Stomach (tissue), 19 donors: ENCODE measurements at places on chromosomes 12 and 14. TPM values are rescaled to one million over a fixed set of nuclear protein-coding genes. Genes with fewer than 3 reads are reported as not detected.

DNA sequence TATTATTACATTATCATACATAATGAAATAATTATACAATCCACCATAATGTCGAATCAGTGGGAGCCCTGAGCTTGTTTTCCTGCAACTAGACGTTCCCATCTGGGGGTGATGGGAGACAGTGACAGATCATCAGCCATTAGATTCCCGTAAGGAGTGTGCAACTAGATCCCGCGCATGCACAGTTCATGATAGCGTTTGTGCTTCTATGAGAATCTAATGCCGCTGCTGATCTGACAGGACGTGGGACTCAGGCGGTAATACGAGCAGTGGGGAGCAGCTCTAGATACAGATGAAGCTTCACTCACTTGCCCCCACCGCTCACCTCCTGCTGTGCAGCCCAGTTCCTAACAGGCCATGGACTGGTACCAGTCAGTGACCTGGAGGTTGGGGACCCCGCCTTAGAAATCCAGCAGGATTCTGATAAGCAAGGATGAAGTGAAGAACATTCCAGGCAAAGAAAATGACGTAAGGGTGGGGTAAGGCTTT, 204.6 kb downstream of the ETV6 start:
- H3K4me1 ChIP-seq, result peaks cover 24% of the 10 kb centered on the region
- no peak for DNase-seq
- no peaks in the 10 kb centered on the region for H3K27me3 ChIP-seq

GRCh38 chr12:74751441-74751840, 213.8 kb downstream of the ATXN7L3B start:
- H3K27me3 ChIP-seq, result no peaks in the 10 kb centered on the region
- H3K36me3 ChIP-seq, result no peaks in the 10 kb centered on the region
- no peak overlapping the region for H3K4me3 ChIP-seq
- no peaks in the 10 kb centered on the region for H3K4me1 ChIP-seq

TOMM20L gene
- not detected for total RNA-seq

DNA sequence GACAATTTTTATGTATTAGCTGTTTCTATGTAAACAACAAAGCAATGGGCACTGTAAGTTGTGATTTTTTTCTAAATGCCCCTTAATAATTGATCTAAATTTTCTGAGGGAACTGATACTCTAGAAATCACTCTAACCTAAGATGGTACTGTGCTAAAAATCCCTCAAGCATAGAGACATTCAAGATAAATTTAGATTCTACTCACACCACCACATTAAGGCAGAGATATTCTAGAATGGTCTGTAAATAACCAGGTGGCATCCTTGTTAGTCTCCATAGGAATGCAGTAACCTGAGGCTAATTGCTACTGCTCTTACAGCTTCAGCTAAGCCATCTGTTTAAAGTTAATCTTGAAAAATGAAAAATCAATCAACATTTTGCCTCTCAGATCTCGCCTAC, 87.3 kb downstream of the SLC41A2 start:
- no peak for DNase-seq
- H3K27me3 ChIP-seq, result no peaks in the 10 kb centered on the region
- no peaks in the 10 kb centered on the region for H3K36me3 ChIP-seq
- no peak overlapping the region for H3K4me3 ChIP-seq

DNA sequence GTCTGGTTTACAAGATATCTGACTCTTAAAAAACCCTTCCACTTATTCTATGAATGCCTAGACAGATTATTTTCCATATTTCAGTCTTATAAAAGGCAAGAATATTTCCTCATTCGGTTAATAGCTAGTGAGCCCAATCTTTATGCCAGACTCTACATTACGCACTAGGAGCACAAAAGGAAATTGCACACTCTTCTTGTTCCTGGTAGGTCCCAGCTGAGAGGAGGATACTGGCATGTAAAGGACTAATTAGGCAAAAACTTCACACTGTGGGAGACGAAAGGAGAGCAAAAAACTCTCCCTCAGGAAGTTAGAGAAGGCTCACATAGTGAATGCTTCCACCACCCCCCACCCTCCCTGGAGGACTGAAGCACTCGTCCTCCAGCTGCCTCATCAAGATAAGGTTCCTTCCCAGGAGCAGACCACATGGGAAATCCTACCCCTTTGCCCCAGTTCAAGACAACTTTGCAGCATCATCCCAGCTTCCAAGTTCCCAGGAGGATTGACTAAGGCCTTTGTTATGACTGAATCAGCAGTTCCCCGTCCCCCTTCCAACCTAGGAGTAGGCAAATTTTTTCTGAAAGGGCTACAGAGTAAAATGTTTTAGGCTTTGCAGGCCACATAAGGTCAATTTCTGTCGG, 14.5 kb downstream of the CAPZA3 start:
- DNase-seq, result peak; percentile 30
- no peaks in the 10 kb centered on the region for H3K36me3 ChIP-seq
- no peaks in the 10 kb centered on the region for H3K27me3 ChIP-seq
- H3K27ac ChIP-seq, result no peak overlapping the region
- peaks cover 12% of the 10 kb centered on the region for H3K4me1 ChIP-seq

RDH5 gene
- total RNA-seq, result 4.0 TPM

DNA sequence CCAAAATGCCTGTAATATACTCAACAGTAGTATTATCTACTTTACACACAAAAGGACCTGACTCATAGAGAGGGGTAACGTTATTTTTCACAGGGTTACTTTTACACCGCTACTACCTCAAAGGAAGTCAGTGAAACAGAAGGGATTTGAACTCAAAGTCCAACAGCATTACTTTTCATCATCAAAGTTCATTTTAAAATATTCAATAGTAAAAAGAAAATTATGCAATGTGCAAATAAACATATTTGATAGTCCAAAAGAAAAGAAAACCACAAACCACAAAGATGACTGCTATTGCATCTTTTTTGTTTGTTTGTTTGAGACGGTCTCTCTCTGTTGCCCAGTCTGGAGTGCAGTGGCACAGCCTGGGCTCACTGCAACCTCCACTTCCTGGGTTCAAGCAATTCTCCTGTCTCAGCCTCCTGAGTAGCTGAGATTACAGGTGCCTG, 15.5 kb downstream of the KIF21A start:
- no peaks in the 10 kb centered on the region for H3K36me3 ChIP-seq
- no peak for DNase-seq
- no peak overlapping the region for H3K4me3 ChIP-seq
- no peaks in the 10 kb centered on the region for H3K4me1 ChIP-seq
- no peak overlapping the region for H3K27ac ChIP-seq
- no peaks in the 10 kb centered on the region for H3K27me3 ChIP-seq

DNA sequence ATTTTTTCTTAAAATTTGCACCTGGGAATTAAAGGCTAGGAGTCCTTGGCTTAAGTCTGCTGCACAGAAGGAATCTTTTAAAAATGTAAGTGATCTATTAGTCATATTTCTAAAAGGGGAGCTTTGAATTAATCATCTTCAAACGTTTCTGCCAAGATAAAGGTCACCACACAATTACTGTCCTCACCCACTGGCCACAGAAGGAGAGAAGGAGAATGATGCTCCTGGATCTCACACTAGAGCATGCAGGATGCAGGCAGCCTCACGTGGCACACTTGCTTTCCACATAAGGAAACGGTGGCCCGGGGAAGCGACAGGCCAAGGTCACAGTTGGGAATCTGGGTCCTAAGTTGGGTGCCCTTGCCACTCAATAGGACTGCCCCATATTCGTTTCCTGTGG, 16.9 kb downstream of the PLEKHG7 start:
- H3K27ac ChIP-seq, result no peak overlapping the region
- H3K36me3 ChIP-seq, result no peaks in the 10 kb centered on the region
- no peak overlapping the region for H3K4me3 ChIP-seq
- H3K4me1 ChIP-seq, result no peaks in the 10 kb centered on the region

- no peak overlapping the region for H3K27ac ChIP-seq
- H3K27me3 ChIP-seq, result no peaks in the 10 kb centered on the region
- DNase-seq, result peak; percentile 20
- H3K4me3 ChIP-seq, result no peak overlapping the region
Measured at GRCh38 chr12:102249079-102249841, 51.6 kb upstream of the PMCH start.

ARHGAP9 gene
- total RNA-seq, result 2.3 TPM

ANO6 gene
- 52.5 TPM for total RNA-seq

DNA sequence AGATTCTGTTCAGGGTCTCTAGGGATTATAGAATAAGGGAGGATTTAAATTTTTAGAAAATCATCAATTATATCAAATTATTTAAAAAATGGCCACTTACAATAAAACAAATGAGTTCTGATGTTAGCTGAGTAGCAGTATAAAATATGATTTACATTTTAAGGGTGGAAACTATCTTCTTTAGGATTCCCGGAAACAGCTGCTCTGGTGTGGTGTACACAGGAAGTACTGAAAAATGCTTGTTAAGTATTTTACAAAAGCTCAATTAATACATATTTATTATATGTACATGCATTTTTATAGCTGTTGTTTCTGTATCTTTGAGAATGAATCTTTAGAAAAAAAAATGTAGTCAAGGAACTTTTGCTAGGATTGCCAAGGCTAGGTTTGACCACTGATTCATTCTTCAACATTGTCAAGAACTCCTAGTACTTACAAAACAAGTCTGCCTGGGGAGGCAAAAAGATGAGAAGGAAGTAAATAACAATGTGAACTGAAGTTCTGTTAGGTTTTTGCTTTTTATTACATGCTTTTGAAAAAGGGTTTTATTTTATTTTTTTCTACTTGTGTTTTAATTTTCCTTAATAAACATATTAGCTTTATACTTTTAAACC, 48.0 kb downstream of the ARF6 start:
- peak; percentile 32 for DNase-seq
- no peaks in the 10 kb centered on the region for H3K27me3 ChIP-seq
- H3K27ac ChIP-seq, result no peak overlapping the region
- peaks cover under 1% of the 10 kb centered on the region for H3K4me1 ChIP-seq
- no peaks in the 10 kb centered on the region for H3K36me3 ChIP-seq

DNA sequence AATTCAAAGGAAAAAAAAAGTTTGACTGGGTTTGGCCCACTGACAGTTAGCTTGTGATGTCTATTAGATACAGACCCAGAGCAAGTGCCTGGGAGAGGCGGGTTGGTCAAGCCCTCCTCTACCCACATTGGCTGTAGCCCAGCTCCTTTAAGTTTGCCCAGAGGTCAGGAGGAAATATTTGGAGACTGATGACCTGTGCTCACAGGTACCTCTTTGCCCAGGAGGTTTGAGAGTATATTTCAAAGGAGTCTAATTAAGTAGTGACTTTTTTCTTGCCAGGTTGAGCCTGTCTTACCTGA, 21.8 kb upstream of the PDE1B start:
- H3K4me1 ChIP-seq, result no peaks in the 10 kb centered on the region
- no peak overlapping the region for H3K4me3 ChIP-seq
- H3K27me3 ChIP-seq, result no peaks in the 10 kb centered on the region
- H3K36me3 ChIP-seq, result peaks cover 84% of the 10 kb centered on the region
- no peak for DNase-seq
- H3K27ac ChIP-seq, result no peak overlapping the region

SLC2A13 gene
- 30.8 TPM for total RNA-seq

SPATS2 gene
- total RNA-seq, result 19.7 TPM

DNA sequence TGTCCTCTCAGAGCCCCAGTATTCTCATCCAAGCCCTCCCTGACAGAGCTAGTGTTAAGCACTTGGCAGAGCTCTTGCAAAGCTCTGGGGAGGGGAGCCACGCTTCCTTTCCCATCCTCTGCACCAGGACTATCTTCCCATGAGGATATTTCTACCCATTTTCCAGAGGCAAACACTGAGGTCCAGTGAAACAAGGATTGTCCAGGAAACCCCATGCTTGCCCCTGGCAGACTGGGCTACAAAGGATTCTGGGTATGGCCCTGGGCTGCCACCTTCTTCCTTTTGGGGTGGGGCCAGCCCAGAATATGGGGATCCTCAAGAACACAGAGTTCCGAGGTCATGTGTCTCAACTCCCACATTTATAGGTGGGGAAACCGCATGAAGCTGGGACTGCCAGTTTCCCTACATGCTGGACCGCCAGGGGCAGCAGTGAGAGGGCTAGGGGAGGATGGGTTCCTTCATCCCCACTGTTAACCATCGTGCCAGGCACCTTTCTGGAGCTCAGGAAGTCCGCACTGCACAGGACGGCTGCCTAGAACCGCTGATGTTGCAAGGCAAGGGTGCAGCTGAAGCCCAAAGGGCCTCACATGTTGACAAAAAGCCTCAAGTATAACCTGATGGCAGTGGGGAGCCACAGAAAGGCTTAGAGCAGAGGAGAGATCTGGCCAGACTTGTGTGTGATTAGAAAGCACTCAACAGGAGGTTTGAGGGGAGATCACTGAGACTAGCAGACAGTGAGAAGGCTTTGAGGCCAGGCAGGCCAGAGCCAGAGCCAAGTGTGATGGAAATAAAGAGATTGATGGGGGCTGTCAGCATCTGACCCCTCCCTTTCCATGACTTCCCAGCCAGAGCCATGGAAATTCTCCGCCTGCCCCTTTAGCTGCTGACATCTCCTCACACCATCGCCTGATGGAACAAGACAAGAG, 5.5 kb upstream of the CCDC85C start:
- no peak for DNase-seq
- H3K36me3 ChIP-seq, result no peaks in the 10 kb centered on the region
- no peaks in the 10 kb centered on the region for H3K27me3 ChIP-seq

- peaks cover 19% of the 10 kb centered on the region for H3K4me1 ChIP-seq
- no peaks in the 10 kb centered on the region for H3K36me3 ChIP-seq
- no peaks in the 10 kb centered on the region for H3K27me3 ChIP-seq
- peak overlapping the region; percentile 19 for H3K4me3 ChIP-seq
- peak; percentile 89 for DNase-seq
Measured at GRCh38 chr12:2783936-2784600, 10.7 kb upstream of the FKBP4 start.

DNA sequence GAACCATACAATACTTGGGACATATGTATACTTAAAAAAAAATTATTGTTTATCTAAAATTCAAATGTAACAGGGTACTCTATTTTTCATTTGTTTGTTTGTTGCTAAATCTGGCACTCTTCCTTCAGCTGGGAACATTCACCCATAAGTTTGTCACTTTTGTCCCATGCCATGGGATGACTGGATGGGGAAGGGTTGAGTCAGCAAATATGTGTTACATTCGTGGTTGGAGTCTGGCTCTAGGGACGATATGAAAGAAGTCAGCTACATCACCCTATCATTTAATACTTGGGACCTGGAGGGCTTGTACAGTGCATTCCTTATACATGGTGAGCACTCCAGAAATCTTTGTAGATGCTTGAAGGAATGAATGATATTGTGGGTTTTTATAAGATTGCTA, 131.3 kb downstream of the IPO8 start:
- no peaks in the 10 kb centered on the region for H3K4me1 ChIP-seq
- no peak for DNase-seq
- no peaks in the 10 kb centered on the region for H3K27me3 ChIP-seq
- no peak overlapping the region for H3K27ac ChIP-seq
- no peaks in the 10 kb centered on the region for H3K36me3 ChIP-seq
